ENCODE measurements at places on chromosomes 11 and 22. TPM values are rescaled to one million over a fixed set of nuclear protein-coding genes. Genes with fewer than 3 reads are reported as not detected.

SLC35E4 gene
- 9.7 TPM for total RNA-seq

RFPL1 gene
- not detected for total RNA-seq

LSP1 gene
- 84.1 TPM for total RNA-seq

UPK3A gene
- total RNA-seq = not detected

TRIM6 gene
- total RNA-seq = 9.4 TPM

EIF3F gene
- total RNA-seq = 316 TPM

TIGD3 gene
- not detected for total RNA-seq

CPT1A gene
- 32.7 TPM for total RNA-seq

APOBEC3H gene
- total RNA-seq = not detected

TMPRSS4 gene
- not detected for total RNA-seq

FZD4 gene
- 29.6 TPM for total RNA-seq

MS4A6A gene
- not detected for total RNA-seq

IL18BP gene
- 2.8 TPM for total RNA-seq

SLC22A6 gene
- total RNA-seq = not detected

SPTY2D1 gene
- total RNA-seq = 24.6 TPM

PLA2G3 gene
- not detected for total RNA-seq

AMPD3 gene
- 8.4 TPM for total RNA-seq

KCNE3 gene
- 1.2 TPM for total RNA-seq

MAPK8IP2 gene
- total RNA-seq = 0.86 TPM

FREY1 gene
- total RNA-seq = 2.2 TPM

TSPAN32 gene
- 1.4 TPM for total RNA-seq
